ENCODE measurements at places on chromosomes 12 and 14.

DNA sequence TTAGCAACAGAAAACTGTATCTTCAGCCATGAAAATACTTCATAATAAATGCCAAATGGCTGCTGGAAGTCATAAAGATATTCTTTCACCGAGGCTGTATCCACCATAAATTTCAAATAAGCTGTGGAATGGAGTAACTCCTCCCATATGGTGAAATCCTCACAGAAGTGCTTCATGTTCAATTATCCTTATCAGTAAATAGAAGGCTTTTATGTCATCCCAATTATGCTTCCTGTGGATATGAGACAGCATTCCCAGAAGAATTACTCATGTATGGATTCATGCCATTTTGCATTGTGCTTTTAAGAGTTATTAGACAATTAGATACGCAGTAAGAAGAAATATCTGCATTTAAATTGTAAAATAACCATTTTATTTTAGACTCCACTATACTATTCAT, 99.0 kb downstream of the RTN1 start:
- no peak for DNase-seq

GRCh38 chr12:78863482-78864402, 832 bp upstream of the SYT1 start:
- DNase-seq: no peak

DNA sequence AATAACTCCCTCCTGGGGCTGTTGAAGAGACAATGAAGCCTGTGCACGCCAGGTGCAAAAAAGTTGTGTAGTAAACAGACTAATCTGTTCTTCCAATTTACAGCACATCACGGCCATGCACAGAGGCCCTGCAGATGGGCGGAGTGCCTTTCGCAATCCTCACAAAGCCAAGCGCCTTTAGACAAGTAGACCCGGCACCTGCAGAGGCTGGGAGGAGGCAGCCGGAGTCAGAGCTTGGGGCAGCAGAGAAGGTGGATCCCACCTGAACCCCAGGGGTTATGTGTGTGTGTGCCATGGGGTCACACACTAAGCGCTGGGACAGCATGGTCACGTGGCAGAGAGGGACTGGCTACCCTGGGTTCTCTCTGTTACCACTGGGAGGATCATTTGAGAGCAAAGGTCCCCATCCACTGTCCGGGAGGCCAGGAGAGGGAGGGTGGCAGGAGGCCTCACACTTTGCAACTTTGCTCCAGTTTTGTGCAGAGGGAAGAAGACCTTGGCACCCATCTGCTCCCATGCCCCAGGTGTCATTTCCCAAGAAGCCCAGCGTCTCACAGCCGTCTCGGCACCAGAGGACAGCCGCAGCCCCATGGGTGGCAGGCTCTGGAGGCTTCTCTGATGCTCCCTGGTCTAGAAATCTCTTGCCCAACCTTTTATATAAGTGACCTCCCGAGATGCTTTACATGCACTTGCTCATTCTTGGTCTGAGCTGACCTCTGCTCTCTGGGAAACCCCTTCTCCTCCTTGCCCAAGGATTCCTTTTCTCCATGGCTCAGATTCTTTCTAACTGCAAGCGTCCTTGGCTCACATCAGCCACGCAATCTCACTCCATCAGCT, 80.0 kb upstream of the DICER1 start:
- no peak for DNase-seq

DNA sequence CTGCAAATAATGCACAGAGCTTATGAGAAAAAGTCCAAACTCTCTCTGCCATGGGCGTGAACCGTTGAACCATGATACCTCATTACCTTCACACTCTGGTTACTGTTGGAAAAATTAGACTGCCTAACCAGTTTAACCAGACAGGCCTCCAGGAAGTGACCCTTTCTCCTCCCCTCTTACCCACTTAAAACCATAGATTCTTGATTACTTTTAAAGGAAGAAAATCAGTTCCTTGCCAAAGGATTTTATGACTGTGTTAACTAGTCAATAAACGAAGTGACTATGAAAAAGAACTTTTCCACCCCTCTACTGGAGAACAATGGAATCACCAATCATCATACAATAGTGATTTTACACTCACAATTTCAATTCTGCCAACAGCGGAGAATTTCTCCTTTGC, 254.0 kb upstream of the ATP2B1 start:
- DNase-seq: no peak

- no peak for DNase-seq
Observed at GRCh38 chr14:96920023-96920422, 122.8 kb downstream of the VRK1 start.

DNA sequence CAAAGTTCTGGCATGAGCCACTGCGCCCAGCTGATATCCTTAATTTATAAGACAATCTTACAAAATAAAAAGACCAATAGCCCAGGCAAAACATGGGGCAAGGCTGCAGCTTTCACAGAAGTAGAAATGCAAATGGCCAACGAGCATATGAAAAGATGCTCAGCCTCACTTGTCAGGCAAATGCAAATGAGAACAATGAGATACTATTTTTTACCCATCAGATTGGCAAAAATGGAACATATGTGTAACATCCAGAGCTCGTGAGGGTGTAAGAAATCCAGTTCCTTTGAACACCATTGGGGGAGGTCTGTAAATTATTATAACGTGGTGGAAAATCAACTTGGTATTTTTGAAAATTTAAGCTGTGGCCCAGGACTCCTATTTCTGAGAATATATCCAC, 14.6 kb downstream of the MAP1LC3B2 start:
- DNase-seq: no peak

- no peak for DNase-seq
Observed at GRCh38 chr14:101395779-101396178, 165.5 kb upstream of the DIO3 start.

- no peak for DNase-seq
Observed at GRCh38 chr14:104458845-104459244, 120.7 kb upstream of the C14orf180 start.

GRCh38 chr14:23052182-23052623, 5.1 kb downstream of the CDH24 start:
- DNase-seq: no peak

- no peak for DNase-seq
Observed at GRCh38 chr12:115473257-115473956, 789.4 kb upstream of the TBX3 start.

- no peak for DNase-seq
Observed at GRCh38 chr12:108701779-108702441, 29.4 kb downstream of the CORO1C start.

DNA sequence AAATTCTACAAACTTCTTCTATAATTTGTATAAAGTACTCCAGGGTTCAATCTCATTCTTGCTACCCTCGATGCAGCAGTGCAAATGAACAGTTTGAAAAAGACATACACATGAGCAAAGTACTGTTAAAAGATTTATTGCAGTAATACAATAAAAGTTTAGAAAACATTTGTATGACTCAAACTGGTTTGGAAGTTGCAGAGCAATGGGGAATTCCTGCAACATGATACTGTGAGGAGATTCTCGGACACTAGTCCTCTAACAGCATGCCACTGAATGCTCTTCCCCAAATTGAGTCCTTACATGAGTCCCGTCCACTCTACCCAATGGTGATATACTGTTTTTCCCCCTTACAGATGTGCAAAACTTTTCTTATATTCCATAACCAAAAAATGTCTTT, 45.4 kb downstream of the ATG14 start:
- no peak for DNase-seq

- DNase-seq: no peak
Observed at GRCh38 chr14:100190126-100190525, 30.7 kb upstream of the DEGS2 start.

DNA sequence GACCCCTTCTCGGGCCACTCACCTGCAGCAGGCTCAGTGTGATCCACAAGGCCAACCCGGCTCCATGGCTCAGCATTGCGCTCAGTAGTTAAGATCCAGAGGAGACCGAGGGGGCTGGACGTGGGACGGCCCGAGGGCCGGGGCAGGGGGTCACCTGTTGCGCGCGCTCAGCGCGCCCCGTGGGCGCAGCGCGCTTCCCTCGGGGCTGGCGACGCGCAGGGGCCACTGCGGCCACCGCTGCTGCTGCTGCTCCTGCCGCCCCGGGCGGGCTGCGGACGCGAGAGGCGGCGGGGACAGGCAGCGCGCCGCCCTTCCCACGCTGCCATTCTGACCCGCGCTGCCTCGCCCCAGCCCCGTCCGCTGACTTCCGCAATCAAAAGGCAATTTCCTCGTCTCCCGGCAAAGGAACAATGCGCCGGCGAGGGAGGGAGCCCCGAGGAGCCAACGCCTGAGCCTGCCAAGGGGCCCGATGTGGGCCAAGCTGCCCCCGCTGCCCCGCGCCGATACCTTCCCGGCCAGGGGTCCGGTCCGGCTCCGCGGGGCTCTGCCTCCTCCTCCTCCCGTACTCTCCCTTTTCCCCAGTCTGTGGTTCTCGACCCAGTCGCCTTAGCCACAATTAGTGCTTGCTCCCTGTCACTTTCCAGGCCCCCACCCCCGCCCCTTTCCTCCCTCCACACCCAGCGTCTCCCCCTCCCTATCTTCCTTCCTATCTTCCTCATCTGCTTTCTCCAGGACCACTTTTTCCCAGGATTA, 27.3 kb downstream of the PTPRB start:
- no peak for DNase-seq

GRCh38 chr14:75162631-75163030, 13.8 kb downstream of the TMED10 start:
- DNase-seq: no peak

- DNase-seq: no peak
Observed at GRCh38 chr14:32492457-32492856, 163.4 kb downstream of the AKAP6 start.

DNA sequence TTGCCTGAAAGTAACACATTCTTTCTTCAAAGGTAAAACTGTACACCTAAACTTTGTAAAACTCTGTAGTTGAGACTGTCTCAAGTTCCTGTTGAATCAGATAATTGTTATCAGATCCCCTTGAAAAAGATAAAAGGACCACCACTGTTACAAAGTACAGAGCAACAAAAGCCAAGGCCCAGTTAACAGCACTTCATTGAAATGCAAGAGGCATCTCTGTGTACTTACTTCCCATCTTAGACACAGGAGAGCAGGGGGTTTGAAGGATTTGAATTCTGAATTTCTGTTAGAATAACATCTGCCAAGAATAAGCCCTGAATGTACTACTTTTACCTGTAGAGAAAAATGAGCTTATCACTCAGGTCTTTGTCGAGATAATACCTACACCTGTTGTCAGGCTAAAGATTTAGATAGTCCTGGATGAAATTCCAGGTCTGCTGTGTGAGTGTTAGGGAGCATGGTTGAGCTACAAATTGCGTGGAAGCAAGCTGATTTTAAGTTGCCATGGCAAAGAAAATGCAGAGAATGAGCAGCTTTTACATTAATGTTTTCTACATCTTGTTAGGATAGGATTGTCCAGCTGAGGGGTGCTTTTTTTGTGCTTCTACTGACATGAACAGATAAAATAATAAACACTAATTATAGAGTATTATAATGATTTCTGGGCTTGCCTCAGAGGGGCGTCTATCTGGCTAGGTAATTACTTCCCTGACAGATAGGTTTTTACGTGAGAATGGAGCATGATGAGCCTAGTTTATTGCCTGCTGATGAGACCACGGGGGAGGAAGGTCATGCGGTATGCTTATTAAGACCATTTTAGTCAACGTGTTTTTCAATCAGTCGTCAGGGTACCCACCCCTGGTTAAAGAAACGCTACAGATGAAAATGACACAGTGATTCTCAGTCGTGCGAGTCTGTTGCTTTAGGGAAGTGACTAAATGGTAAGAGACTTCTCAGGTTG, 309.2 kb downstream of the PAWR start:
- DNase-seq: no peak

- DNase-seq: no peak
Observed at GRCh38 chr14:47590767-47591495, 84.5 kb downstream of the MDGA2 start.

DNA sequence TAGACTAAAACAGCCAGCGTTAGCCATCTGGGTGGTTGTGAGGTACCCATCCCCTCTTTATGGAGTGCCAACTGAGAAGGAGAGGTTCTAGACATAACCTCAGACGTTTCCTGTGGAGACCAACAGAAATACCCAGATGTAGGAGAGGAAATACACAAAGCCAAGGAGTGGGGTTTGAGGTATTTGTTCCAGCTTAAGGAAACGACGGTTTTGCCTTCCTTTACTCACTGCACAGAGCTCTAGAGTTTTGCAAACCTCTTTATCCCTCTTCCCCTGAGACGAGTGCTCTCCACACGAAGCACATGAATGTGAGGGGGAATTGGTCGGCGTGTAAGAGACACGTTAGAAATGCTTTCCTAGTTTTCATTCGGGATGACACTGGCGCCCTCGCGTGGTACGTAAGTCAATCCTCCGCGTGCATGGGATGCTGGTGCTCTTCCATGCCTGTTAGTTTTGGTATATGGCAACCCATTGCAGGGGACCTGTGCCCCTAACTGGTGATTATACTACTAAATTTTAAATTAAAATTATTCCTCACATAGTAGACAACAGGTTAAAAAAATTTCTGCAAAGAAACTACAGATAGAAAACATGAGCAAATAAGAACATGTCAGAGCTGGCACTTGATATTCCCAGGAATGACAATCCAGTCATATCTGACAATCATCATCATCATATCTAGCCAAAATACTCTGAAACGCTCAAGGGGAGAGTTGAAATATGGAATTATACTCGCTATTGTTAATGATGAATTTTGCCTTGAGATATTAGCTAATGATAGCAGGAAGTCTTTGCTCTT, 121.7 kb downstream of the PPM1H start:
- no peak for DNase-seq

- no peak for DNase-seq
Observed at GRCh38 chr14:81062816-81063215, 107.4 kb downstream of the TSHR start.

GRCh38 chr12:100348657-100349454, 8.0 kb upstream of the SLC17A8 start:
- DNase-seq: no peak

GRCh38 chr14:100031506-100032281, 33.5 kb upstream of the EVL start:
- DNase-seq: no peak

GRCh38 chr12:131452444-131452860, 258.4 kb upstream of the SFSWAP start:
- no peak for DNase-seq

DNA sequence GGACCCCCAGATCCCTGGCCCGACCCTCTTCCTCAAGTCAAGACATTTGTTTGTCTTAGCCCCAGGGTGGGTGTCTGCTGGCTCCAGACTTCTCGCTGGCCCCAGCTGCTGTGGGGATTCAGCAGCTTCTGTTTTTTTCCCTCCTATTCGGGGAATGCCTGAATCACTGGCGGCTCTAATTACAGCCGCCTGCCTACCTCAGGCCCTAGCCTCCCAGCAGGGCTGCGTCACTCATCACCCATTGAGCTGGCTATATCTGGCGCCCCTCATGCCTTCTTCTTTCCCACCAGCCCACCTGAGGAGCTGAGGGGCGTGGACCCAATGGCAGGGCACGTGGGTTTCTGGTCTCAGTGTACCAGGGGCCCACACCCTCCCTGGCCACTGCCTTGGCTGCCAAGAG, 10.1 kb downstream of the KRT80 start:
- no peak for DNase-seq

All from T-helper 22 cell (primary cell).